Transverse colon (tissue), 4 donors: ENCODE measurements at places on chromosomes 5 and 9. TPM values are rescaled to one million over a fixed set of nuclear protein-coding genes. Genes with fewer than 3 reads are reported as not detected.
A peak's percentile ranks its signal among the peaks of the same experiment; 100 is the strongest.

CBY3 gene
- total RNA-seq = not detected

ZFP2 gene
- total RNA-seq = 2.0 TPM

ZDHHC11 gene
- 15.0 TPM for total RNA-seq

HAPLN1 gene
- total RNA-seq = 0.48 TPM

OR1J2 gene
- total RNA-seq = not detected

ZSWIM6 gene
- 24.5 TPM for total RNA-seq

- DNase-seq = peak; percentile 26
Observed at GRCh38 chr5:472076-472655, 29.2 kb downstream of the EXOC3 start.

DNA sequence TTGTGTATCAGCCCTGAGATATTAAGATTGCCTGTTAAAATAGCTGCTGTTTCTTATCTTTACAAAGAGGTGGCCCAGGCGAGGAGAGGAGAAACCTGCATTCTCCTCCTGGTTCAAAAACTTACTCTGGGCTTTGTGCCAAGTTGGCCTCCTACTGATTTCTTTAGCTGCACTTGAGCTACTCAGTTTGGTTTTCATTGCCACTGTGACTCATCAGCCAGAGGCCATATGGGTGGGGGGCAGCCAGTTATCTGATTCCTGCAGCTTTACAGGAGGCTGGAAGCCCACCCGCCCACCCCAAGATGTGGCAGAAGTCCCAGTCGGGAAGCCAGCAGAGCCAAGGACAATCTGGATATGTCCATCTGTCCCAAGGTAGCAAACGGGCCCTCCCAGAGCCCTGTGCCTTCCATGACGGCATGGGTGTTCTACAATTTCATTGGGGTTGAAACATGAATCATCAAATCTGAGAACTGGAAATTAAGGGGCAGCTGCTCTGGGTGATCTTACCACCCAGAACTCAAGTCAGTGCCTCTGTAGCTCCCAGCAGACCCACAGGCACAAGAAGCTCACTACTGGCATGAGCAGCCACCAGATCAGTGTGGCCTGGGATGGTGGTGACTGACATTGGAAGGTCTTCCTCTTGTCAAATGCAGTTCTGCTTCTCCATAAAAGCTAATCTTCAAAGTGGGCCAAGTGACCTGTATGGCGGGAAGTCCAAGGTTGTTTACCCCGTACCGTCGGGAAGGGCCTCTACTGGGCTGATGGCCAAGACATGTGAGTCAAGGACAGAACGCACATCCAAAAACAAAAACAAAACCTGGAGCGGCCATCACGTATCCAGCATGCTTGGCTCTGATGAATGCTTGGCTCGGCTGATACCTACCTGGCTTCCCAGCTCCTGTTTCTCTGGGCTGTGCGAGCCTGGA lies 15.6 kb downstream of the FCN2 start:
- no peak for DNase-seq

- DNase-seq = no peak
Observed at GRCh38 chr9:33310748-33311147, 20.4 kb downstream of the NFX1 start.

- DNase-seq = peak; percentile 3
Observed at GRCh38 chr5:134136221-134136631, 21.7 kb downstream of the TCF7 start.

DNA sequence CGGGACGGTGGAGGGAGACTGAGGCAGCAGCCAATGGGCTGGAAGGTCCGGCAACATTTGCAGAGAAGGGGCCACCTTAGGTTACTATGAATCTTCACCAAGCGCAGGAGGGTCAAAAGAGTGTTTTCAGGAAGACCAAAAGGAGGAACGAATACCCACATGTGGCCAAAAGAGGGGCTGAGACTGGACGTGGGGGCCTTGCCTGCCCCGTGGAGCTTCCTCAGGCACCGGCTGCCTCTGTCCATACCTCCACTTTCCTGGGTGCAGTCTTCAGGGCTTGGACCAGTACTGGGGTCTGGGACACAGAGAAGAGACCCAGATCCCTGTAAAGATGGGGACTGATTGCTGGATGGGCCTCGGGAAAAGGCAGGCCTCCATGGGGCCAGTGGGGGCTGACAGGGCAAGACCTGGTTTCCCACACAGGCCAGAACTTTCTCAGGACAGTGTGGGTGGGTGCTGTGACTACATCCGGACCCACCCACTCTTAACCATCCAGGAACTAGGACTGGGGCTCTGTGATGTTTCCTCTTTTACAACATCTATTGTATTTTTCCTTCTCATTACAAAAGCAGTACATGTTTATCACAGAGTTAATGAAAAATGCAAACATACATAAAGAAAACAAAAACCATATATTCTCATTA lies 294.7 kb downstream of the ZSWIM6 start:
- no peak for DNase-seq

DNA sequence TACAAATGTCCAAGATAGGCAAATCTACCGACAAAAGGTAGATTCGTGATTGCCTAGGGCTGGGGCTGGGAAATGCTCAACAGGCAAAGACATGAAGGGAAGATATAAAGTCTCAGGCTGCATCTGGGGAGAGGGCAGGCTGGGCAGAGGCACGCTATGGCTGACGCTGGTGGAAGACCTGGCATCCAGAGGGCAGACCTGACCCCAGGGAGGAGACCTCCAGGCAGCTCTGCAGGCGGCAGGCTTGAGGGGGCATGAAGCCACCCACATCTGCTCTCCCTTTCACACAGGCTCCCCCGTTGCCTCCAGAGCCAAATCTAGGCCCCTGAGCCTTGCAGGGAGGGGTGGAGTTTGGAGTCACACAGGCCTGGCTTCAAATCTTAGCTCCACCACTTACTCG lies 145.5 kb downstream of the PAX5 start:
- no peak for DNase-seq

- DNase-seq = no peak
Observed at GRCh38 chr5:95684361-95684760, 1.6 kb upstream of the SPATA9 start.

GRCh38 chr9:16868701-16869100 lies 1.8 kb downstream of the BNC2 start:
- DNase-seq = no peak
